ENCODE measurements at places on chromosomes 11 and 22. TPM values are rescaled to one million over a fixed set of nuclear protein-coding genes. Genes with fewer than 3 reads are reported as not detected.

MS4A6A gene
- polyA plus RNA-seq, result 17.5 TPM

BTBD18 gene
- 0.25 TPM for polyA plus RNA-seq

- DNase-seq, result no peak
Measured at GRCh38 chr22:24500277-24500820, 5.2 kb downstream of the UPB1 start.

DNA sequence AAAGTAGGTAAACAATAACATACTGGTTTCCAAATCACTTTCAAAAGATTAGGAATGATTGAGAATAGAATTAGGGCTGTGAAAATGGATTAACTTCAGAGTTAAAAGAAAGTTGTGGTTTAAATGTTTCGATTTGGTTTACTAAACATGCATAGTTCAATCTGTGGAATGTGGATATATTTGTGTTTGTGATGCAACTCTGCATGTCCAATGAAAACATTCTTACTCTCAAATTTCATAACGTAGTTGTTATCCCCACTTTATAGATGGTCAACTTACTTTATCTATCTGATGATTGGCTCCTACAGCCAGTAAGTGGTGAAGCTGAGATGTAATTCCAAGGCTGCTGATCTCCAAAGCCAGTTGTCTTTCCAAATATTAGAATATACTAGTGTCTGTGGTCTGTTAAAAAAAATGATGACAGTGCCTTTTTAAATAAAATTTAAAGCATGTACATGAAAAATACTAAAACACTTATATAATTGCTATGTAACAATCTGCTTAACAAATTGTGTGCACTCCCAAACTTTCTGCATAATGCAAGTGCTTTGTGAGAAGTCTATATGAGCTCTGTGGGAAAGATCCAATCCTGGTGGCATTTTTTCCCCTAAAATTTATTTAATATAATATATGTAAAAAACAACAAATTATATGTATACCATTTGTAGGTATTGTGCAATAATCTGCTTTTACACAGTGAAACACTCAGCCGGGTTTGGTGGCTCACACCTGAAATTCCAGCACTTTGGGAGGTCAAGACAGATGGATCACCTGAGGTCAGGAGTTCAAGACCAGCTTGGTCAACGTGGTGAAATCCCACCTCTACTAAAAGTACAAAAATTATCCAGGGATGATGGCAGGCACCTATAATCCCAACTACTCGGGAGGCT lies 9.7 kb upstream of the SIK3 start:
- no peak for DNase-seq

KDM4D gene
- 2.1 TPM for polyA plus RNA-seq

PLAAT5 gene
- 0.70 TPM for polyA plus RNA-seq

RIBC2 gene
- polyA plus RNA-seq, result 7.7 TPM

DNA sequence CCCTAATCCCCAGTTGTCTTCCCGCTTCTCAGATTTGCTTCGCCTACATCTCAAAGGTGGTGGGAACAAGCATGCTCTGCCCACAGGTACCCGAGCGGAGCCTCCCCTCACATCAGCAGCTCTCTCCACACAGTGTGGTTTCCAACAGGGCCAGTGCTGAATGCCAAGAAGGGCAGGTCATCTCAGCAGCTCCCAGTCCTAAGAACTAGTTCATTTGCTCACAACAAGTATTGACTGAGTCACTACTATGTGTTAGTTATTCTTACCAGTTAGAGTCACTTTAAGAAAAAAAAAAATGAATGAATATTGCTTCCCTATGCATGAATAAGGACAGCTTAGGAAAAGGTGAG lies 66.2 kb downstream of the THAP12 start:
- no peak for DNase-seq

- DNase-seq, result no peak
Measured at GRCh38 chr11:10476927-10477689, 22.0 kb downstream of the AMPD3 start.

DNA sequence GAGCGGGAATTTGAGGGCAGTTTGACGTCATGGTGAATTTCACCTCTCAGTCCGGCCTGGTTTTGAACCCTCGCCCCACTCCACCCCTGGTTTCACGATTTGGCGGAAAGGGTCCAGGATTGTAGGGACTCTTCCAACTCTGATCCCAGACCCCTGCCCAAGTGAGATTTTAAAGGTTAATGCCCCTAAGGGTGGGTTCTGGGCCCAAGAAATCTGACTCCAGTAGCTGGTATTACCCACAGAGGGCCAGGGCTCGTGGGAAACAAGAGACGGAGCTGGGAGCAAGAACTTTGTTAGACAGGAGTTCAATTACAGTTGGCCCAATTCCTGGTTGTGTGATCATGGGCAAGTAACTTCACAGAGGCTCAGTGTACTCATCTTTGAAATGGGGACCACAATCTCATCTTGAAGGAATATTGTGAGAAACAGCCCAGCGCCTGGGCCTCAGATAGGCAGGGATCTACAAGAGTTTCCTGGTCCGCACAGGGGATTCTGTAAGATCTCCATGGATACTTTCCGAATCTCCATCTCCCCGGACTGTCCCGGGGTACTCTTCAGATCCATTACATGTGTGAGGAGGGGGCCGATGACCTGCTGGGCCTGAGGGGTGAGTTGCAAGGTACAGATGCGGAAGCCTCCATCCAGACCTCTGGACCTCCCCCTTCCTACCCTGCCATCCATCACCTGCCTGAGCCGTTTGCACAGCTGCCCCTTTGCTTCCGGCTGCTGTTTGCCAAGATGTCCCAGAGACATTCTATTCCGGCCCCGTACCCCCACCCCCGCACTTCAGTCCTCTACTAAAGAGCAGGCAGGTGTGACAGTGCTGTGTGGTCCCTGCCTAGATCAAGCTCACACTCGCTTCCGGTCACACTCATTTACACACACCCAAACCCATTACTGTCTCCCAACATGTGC lies 687 bp upstream of the CALCA start:
- DNase-seq, result no peak

CCDC90B gene
- polyA plus RNA-seq, result 80.9 TPM

- no peak for DNase-seq
Measured at GRCh38 chr11:96222102-96222501, 120.9 kb downstream of the MAML2 start.

MAJIN gene
- 0.76 TPM for polyA plus RNA-seq

SYCE3 gene
- not detected for polyA plus RNA-seq

CRYBB3 gene
- 0.22 TPM for polyA plus RNA-seq

DNA sequence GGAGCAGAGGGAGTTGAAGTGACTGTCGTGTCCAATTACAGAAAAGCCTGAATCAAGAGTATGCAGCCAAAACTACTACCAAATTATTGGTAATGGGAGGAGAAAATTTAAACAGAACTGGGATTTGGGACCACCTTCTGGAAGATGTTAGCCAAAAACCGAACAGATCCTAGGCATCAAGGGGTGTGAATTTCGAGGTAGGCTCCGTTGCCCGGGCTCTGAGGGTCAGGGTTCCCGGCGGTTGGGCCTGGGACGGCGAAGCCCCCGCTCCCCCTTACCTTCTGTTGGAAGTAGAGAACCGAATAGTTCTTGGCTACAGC lies 313 bp downstream of the PRCP start:
- DNase-seq, result no peak

GRCh38 chr11:2750101-2750681 lies 50.4 kb upstream of the KCNQ1OT1 start:
- DNase-seq, result no peak

RAPSN gene
- 0.52 TPM for polyA plus RNA-seq

GRCh38 chr11:57180081-57180561 lies 1.6 kb upstream of the LRRC55 start:
- no peak for DNase-seq

DNA sequence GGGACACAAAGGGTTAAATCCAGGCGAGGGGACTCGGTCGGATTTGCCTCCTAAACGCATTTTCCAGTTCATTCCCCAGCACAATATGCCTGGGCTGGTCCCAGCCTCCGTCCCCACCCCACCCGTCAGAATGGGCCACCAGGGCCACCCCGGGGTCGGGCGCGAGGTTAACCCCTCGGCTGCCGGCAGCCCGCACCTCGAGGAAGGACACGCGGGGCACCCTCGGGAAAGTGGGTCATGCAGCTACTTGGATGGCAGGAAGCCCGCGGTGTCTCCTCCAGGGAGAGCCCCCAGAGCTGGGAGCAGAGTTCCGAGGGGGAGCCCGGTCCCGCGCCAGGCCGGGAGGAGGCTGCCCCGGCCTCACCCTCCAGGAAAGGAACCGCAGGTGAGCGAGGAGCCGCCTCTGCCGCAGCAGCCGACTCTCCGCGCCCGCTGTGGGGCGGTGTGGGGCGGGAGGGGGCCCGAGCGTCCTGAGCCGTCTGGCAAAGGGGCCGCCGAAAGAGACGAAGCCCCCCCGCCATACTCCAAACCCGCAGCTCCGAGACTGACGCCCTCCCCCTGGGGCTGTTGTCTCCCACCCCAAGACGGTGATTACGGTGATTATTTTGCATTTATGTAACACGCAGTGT lies 1.4 kb downstream of the NECTIN1 start:
- DNase-seq, result no peak

DNA sequence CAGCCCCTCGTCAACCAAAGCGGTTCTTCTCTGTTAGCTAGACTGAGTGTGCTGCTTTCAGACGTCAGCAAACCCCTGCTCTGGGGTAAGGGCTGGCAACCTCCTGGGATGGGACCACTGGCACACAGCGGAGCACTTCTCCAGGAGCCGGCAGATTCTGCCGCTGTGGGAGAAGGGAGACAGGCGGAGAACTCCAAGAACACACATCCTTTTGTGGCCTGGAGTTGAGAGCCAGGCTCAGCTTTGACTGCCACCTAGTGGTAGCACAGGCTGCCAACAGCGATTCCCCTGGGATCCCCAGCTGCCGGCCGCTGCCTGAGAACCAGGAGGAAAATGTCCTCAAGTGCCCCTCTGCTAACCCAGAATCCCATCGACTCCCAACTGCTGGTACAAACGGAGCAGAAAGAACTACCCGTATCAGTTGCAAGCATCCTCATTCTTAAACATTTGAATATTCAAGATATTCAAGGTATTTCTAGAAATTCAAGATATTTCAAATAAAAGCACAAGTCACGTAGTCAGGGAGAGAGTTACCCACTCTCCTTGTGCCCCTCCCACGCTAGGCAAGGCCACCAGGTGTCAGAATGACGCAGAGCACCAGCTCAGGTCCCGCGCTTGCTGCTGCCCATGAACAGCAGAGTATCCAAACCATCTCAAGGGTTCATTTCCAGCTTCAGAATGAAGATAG lies 4.9 kb downstream of the LTO1 start:
- peak; percentile 81 for DNase-seq

GRCh38 chr22:46159777-46160176 lies 9.5 kb downstream of the PPARA start:
- no peak for DNase-seq

DNA sequence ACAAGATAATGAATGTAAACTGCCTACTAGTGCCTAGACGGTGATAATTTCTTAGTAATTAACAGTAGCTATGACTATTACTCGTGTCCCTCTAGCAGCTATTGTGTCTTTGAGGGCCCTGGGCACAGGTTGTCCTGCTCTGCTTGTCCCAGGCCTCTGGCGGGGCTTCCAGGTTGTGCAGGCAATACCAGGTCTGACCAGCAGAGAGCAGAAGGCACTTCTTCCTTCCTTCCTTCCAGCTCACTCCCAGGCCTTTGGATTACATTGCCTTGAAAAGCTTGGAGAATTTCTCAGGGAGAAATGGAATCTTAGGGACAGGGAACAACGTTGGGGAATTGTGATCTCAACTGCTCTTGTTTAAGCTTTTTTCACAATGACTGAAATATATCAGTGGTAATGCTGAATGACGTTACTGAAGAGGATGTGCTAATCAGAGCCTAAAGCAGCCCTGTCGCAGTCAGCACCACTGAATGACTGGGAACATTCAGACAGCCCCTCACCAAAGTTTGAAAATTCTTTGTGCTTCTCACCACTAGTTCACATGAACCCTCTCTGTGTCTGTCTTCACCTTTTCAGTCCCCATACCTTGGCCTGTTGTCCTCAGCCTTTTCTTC lies 8.4 kb upstream of the CCKBR start:
- peak; percentile 67 for DNase-seq

- DNase-seq, result no peak
Measured at GRCh38 chr11:3224401-3225057, 5.9 kb upstream of the MRGPRG start.

CHKB gene
- polyA plus RNA-seq, result 82.4 TPM

ZNF215 gene
- polyA plus RNA-seq, result 3.3 TPM

DNA sequence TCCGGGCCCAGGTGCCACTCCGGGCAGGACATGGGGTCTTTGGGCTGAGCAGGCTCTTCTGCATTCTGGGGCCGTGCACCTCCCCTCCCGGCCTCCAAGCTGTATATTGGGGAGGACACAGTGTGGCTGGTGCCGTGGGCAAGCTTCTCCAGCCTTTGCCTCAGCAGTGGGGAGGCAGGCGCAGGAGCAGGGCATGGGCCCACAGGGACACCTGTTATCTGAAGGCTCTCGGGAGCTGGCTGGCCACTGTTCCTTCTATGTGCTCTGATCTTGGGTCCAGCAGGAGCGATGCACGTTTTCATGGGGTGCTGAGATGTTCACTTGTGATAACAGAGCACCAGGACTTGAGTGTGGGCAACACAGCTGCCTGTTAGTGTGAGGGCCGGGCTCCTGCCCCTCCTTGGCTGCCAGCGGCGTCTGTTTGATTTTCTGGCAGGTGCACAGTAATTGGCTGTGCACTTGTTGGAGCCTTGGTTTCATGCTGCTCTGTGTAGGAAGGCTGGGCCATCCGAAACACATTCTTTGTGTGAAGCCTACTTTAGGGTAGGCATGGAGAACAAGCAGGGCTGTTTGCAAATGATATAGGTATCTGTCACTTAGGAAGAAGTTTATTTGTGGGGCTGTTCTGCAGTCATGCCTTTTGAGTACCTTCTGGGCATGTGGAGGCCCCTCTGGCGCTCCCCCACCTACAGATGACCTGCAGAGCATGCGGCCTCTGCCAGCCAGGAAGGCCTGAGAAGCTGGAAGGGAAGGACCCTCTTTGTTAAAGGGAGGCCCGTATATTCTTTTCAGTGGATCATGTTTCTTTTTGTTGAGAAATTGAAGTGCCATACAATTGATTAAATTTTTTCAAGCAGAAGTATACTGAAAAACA lies 201.5 kb downstream of the TBC1D22A start:
- no peak for DNase-seq

DNA sequence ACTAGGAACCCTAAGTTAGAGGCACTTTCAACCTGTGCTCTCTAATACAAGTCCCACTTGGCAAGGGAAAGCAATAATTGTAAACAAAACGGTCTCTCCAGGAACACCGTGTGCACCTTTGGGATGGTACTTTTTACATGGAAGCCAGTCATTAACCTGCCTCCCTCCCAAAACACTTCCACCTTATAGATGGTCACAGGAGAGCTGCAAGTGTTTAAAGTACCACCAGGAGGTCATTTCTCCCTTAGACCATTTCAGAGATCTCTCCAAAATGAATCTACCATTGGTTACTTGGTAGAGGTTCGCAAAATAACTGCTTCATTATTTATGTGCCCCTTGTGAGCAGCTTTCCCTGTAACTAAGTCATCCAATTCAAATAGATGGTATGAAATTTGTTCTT lies 375.3 kb downstream of the DYNC2H1 start:
- DNase-seq, result no peak

RSF1 gene
- polyA plus RNA-seq, result 78.5 TPM

MISFA gene
- 7.5 TPM for polyA plus RNA-seq

GRCh38 chr11:120871924-120872323 lies 152.0 kb upstream of the TBCEL start:
- no peak for DNase-seq

MUC5AC gene
- 0.01 TPM for polyA plus RNA-seq

Measured in renal cortex interstitium (tissue), 15 donors.